ENCODE measurements at places on chromosomes 12 and 14. TPM values are rescaled to one million over a fixed set of nuclear protein-coding genes. Genes with fewer than 3 reads are reported as not detected.

The TMEM120B gene
- total RNA-seq, result 11.7 TPM

The PARPBP gene
- 26.2 TPM for total RNA-seq

DNA sequence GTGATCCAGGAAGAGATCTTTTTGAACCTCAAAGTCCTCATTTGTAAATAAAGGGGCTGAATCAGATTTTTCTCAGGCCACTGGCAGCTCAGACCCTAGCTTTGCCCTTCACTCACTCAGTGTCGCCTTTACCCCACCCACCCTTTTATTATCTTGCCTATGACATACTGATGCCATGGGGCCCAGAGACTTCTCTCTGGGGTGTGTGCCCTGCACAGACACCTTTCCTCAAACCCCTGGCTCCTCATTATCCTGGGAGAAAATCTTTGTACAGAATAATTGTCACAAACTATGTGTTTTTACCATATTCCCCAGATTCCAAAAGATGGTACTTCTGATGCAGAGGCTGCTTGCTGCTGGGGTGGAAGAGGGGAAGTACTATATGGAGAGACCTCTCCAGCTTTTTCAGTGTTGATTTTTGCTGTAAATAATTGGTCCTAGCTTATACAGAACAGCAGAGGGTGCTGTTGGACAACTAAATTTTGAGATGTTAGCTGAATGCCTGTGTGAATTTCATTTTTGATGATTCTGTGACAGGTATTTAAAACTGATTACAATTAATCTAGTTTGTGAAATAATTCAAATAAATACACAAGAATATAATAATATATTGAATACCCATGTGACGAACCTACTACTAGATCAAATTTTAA is 53.9 kb upstream of the DCD start:
- DNase-seq, result peak; percentile 24

The CLECL1 gene
- 6.0 TPM for total RNA-seq

DNA sequence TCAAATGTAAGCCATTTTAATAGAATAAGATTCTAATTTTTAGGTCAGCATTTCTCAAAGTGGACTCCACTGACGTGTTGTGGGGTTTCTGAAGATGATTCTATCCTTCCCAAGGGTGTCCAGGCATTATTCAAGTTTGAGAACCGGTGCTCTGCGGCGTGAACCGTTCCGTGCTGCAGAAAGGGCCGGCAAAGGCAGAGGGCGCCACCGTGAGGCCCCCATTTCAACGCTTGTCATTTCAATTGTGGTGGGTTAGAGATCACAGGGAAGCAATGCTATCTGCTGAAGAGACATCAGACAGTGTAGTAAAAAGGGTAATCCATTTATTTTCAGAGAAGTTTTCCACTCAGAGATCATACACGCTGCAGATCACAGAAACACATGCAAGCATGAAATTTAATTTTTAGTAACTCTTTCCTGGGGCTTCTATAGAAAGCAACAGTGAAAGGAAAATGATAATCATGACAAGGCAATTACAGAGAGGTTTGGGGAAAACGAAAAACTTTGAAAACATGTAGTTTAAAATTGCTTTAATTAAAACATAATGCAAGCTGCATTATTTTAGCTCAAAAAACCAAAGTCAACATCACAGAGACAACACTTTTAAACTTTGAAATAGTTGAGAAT is 201.7 kb downstream of the EXOC5 start:
- peak; percentile 69 for DNase-seq

DNA sequence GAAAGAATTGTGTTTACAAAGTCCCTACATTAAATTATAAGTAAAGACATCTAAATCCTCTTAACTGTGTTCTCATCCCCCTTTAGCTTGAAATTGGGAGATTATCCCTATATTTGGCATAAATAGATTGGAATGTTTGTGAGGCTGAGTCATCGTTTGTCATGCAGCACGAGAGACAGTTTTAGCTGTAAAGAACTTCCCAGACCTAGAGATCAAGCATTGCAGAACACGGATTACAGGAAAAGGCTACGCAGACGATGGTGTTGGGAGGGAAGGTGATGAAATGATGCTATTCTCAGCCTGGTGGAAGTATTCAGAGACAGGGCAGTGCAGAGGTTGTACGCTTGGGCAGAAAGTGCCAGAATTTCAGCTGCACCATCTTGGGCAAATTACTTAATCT is 93.8 kb downstream of the PTPRB start:
- DNase-seq, result no peak

GRCh38 chr12:57377103-57377840 is 53.6 kb downstream of the R3HDM2 start:
- DNase-seq, result no peak

DNA sequence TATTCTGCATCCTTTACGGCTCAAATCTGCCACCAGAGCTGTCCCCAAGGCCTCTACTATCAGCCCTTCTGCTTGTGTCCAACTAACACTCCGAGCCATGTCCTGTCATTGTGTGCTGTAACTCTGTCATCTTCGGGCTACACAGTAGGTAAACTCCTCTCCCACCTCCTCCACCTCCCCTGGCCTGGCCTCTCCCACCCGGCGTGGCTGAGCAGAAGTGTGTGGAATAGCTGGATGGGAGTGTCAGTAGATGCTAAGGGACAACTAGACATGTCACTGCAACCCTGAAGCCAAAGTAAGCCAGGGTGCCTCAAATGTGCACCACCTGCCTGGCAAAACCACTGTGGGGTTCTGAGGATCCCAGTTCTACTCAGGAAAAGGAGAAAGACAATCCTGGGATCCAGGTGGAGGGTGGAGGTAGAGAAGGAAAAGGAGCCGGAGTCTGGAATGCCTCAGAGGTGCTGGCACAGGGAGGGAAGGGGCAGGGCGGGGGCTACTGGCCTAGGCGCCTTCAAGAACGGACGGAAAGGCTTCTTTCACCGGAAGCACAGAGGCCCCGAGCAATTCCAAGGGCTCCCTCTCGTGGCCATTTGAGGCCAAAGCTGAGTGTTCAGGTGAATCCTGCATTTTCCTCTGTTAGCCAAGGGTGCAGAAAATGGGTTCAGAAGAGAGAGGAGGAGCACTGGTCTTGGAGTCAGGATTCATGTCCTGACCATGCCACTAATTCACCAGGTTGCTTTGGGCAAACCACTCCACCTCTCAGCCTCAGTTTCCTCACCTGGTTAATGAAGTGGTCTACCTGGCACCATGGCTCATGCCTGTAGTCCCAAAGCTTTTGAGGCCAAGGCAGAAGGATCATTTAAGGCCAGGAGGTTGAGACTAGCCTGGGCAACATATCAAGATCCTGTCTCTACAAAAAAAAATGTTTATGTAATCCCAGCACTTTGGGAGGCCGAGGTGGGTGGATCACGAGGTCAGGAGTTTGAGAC is 20.5 kb upstream of the FAM181A start:
- DNase-seq, result peak; percentile 82

The ADAM21 gene
- 0.29 TPM for total RNA-seq

GRCh38 chr14:93977790-93978581 is 1.6 kb upstream of the ASB2 start:
- peak; percentile 89 for DNase-seq

All from activated CD8-positive, alpha-beta T cell treated with anti-CD3 and anti-CD28 coated beads for 36 hours (primary cell).